Osteocyte (in vitro differentiated cells): ENCODE measurements at places on chromosomes 1 and 21. TPM values are rescaled to one million over a fixed set of nuclear protein-coding genes. Genes with fewer than 3 reads are reported as not detected.

GRCh38 chr1:80523861-80524260, 1276.9 kb upstream of the ADGRL2 start:
- H3K4me1 ChIP-seq, result peaks cover 6% of the 10 kb centered on the region
- no peak for DNase-seq
- H3K4me3 ChIP-seq, result no peak overlapping the region
- no peaks in the 10 kb centered on the region for H3K36me3 ChIP-seq
- no peaks in the 10 kb centered on the region for H3K27me3 ChIP-seq
- H3K27ac ChIP-seq, result no peak overlapping the region

DNA sequence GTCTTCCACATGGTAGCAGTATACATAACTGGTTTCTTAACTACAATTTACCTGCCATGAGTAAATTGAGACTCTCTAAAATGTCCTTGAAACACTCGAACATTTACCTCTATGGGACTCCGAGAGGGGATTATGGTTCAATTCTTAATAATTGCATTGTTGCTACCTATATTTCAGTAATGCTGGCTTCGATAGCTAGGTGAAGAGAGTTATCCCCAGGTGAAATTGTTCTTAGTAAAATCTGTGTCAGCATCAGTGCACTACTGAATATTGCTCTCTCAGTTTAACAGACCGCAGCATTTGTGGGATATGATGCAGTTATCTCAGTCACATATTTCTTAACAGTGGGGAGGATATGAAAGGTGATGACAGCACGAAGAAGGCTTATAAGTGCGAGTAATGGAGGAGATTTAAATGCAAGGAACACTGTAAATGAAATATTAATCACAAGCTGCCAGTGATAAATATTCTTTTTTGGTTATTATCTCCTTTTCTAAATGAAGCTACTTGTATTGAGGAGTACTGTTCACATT, 801.9 kb downstream of the BRINP3 start:
- no peak overlapping the region for H3K27ac ChIP-seq
- H3K27me3 ChIP-seq, result no peaks in the 10 kb centered on the region
- H3K4me1 ChIP-seq, result peaks cover 4% of the 10 kb centered on the region
- no peak overlapping the region for H3K4me3 ChIP-seq
- DNase-seq, result no peak
- no peaks in the 10 kb centered on the region for H3K36me3 ChIP-seq

GRCh38 chr1:47803815-47804501, 193.2 kb downstream of the TRABD2B start:
- no peak for DNase-seq
- no peak overlapping the region for H3K4me3 ChIP-seq
- no peaks in the 10 kb centered on the region for H3K27me3 ChIP-seq
- peaks cover 8% of the 10 kb centered on the region for H3K4me1 ChIP-seq

PEF1 gene
- total RNA-seq, result 53.4 and 57.0 TPM in 2 replicates
